ENCODE measurements at places on chromosomes 5 and 9. TPM values are rescaled to one million over a fixed set of nuclear protein-coding genes. Genes with fewer than 3 reads are reported as not detected.

DNA sequence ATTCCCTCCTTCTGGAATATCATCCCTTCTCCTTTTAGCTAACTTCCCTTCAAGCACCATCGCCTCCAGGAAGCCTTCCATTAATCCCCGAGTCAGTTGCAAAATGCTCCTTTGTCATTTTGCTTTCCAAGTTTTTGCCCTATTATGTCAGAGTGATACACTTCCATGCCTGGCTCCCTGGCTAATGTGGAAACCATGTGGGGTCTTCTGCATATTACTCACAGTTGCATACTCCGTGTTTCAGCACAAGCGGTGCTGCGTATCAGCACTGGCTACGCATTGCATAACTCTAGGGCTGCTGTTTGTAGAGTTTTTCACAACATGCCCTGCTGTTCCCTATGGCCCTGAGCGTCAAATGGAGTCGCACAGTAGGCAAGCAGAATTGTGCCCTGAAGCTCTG is 1.9 kb downstream of the TEX53 start:
- no peak for DNase-seq

DNA sequence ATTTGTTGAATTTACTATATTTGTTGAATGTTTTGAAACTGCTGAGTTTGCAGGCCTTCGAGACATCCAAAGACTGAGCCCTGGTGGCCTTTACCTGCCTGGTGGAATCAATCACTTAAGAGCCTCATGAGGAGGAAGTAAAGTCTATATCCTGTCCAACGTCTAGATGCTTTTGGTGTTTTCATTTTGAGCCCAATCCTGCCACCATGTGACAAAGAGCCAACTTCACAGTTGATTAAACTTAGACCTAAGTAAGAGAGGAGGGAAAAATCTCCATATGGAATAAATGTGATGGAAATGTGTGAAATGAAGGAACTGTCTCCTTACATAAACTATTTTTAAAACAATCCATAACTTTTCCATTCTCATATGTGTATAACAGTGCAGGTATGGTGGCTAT is 220.1 kb downstream of the PRR16 start:
- DNase-seq, result no peak

GRCh38 chr5:81925009-81925408 is 46.8 kb upstream of the ATG10 start:
- DNase-seq, result no peak

DNA sequence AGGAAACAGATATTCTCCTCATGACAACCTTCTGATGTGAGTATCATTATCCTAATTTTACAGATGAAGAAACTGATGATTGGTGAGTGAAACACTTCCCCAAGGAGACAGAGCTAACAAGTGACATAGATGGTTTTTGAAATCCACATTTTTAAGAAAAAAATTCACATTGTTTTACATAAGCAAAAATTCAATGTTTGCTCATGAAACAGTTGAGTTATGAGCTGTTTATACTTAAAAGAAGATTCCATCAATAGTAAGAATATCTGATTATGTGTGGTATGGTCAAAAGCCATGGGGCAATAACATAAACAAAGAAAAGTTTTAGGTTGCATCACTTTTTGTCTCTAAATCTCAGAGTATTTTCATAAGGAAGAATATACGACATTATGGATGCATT is 167.9 kb upstream of the PAPPA start:
- no peak for DNase-seq

DNA sequence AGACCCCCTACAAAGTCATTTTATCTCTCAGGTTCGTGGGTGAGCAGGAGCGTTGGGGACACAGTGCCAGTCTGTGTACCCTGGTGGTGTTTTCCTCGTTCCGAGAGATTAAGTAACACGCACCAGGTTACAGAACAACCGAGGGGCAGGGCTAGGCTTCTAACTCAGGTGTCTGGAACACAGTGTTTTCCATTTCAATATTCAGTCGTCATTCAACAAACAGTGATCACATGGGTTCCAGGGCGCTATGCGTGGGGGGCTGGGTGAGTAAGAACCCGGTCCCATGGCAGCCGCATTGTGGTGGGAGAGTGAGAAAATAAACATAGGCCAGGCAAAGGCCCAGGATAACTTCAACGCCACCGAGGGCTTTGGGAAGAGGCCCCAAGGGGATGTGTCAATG is 55.9 kb upstream of the RNU6ATAC start:
- no peak for DNase-seq

The F2RL1 gene
- 0.66 TPM for total RNA-seq

The FOXD4L4 gene
- 0.09 TPM for total RNA-seq

DNA sequence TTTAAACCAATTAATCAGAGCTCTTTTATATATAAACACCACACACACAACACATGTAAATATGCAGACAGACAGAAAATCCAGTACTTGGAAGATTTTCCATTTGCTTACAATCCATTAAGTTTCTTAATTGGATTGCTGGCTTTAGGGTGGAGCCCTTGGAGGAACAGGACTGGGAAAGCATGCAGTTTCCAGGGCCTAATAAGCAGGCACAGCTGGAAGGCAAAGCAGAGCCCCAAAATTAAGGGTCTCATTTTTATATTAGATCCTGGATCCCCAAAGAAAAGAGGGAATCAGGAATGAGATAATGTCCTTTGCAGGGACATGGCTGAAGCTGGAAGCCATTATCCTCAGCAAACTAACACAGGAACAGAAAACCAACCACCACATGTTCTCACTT is 13.1 kb upstream of the SMC2 start:
- DNase-seq, result no peak

The C5orf52 gene
- total RNA-seq, result not detected

The BASP1 gene
- 24.3 TPM for total RNA-seq

DNA sequence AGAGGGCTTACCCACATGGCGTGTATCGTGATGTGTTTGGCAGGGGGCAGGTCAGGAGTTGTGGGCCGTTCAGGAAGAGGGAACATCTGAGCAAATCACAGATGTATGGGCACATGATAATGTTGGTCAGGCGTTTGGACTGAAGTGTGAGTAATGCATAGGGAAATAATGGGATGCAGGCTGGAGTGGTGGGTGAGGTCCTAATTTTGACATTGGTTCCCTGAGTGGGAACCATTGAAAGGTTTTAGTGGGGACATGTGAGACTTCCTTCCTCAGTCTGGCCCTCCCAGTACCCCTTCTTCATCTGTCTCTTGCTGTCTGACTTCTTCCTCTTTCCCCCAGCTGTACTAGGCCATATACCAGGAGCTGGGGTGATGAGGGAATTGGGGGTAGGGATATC is 7.6 kb downstream of the OTULIN start:
- no peak for DNase-seq
